ENCODE measurements at places on chromosomes 11 and 22. TPM values are rescaled to one million over a fixed set of nuclear protein-coding genes. Genes with fewer than 3 reads are reported as not detected.

Gene MS4A12
- total RNA-seq = not detected

Gene FOLH1
- total RNA-seq = not detected

DNA sequence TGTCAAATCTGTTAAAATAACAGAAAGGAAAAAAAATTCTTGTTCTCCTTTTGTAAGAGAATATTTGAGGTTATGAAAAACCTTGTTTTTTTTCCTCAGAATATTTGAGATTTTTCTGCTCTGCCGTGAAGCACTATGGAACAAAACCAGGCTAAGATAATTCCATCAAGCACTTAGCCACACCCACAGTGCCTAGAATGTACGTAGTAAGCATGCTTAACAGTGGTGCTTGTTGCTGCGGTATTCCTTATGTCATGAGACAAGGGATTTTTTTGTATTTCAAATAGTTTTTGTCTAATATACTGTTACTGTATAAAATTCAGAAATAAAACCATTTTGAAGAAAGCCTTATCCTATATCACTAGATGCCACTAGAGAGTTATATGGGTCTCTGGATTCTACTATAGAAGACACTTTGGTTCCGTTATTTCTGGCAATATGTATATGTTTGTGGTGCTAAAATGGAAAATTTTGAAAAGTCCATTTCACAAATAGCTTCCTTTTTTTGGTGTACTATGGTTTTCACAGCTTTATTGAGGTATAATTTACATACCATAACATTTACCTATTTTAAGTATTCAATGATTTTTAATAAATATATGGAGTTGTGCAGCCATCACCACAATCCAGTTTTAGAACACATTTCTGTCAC is 23.7 kb downstream of the PDHX start:
- peak; percentile 19 for DNase-seq

Gene C11orf16
- not detected for total RNA-seq

GRCh38 chr11:596374-596773 is 19.4 kb downstream of the IRF7 start:
- DNase-seq = no peak

Gene TMEM191B
- total RNA-seq = 3.1 TPM

GRCh38 chr11:120645639-120646038 is 134.1 kb downstream of the GRIK4 start:
- DNase-seq = peak; percentile 3

GRCh38 chr22:36860821-36861659 is at the start of gene NCF4:
Gene NCF4 (plus strand): TSS chr22:36861006. CDS start chr22:36861172, 166 bp downstream.
- DNase-seq = no peak

DNA sequence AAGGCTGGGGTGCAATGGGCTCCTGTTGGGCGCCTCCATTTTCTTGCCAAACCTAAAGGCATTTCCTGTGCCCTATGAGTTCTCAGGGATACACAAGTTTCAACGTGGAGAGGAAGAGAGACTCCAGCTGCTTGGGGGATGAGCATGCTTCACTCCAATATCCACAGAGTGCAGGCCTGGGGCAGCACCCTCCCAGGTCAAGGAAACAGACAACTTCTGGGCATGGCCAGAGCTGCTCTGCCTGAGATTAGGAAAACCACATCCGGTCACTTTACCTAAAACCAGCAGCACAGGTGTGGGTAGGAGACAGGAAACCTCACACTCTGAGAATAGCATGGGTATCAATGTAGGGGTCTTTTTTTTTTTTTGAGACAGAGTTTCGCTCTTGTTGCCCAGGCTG is 28.7 kb downstream of the TMEM184B start:
- DNase-seq = no peak

Gene MIOX
- total RNA-seq = not detected

GRCh38 chr11:96085319-96085930 is 161.5 kb upstream of the MTMR2 start:
- no peak for DNase-seq

Gene SMTN
- 210 TPM for total RNA-seq

Gene CD3E
- total RNA-seq = not detected

DNA sequence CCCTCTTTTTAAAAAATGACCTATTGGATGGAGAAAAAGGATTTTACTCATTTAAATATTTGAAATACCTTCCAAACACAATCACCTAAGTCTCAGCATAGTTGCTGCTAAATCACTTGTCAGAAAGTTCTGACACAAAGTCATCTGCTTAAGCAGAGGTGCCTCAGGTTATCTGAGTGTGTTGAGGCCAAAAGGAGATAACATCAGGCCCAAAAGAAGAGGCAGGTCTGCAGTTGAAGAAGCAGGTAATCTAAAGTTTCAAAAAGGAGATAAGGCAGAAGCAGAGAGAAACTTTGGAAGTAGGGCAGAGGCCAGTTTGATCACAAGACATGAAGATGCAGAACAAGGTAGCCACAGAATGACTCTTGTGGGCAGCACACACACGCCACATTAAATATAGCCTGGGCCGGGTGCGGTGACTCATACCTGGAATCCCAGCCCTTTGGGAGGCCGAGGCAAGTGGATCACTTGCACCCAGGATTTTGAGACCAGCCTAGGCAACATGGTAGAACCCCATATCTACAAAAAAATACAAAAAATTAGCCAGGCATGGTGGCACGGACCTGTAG is 175.7 kb upstream of the API5 start:
- no peak for DNase-seq

DNA sequence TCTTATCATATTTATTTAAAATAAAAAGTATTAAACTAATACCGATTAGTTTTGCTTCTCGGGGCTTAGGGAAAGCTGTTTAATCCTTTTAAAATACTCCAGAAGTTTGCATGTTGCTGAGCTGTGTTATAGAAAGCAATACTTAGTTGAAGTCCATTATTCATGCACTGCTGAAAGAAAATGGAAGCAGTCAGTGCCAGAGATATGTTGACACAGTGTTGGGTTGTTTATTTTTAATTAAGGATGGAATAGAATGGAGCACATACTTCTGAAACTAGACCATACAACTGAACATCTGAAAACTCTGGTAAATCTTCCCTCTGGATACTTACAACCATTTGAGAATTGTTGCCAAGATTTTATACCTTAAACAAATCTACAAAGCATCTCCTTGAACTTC is 282.7 kb upstream of the CCDC179 start:
- DNase-seq = no peak

DNA sequence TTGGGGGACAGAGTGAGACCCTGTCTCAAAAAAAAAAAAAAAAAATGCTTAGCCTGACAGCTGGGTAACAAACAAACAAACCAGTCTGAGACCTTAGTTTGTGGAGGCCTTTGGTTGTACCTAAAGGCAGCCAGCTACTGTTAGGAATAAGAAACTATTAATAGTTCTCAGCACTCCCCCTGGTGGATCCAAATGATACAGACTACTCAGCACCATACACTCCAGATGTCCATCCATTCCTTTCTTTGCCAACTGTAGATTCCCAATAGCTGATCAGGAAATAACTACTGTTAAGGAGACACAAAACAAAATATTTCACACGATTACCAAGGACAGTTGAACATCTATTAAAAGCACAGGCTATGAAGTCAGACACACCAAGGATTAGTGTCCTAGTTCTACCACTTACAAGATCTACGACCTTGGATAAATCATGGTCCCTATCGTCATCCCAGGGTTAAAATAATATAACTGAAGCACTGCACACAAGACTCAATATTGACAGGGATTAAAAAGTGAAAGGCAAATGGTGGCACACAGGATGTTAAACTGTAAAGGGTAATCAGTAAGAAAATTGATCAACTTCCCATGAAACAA is 17.2 kb downstream of the CLDN25 start:
- peak; percentile 68 for DNase-seq

All from myocyte (in vitro differentiated cells).